ENCODE measurements at places on chromosomes 5 and 9.

GRCh38 chr5:142358121-142358520 lies 33.3 kb upstream of the SPRY4 start:
- DNase-seq, result no peak

- DNase-seq, result no peak
Observed at GRCh38 chr9:77502568-77502967, 145.6 kb downstream of the GNA14 start.

DNA sequence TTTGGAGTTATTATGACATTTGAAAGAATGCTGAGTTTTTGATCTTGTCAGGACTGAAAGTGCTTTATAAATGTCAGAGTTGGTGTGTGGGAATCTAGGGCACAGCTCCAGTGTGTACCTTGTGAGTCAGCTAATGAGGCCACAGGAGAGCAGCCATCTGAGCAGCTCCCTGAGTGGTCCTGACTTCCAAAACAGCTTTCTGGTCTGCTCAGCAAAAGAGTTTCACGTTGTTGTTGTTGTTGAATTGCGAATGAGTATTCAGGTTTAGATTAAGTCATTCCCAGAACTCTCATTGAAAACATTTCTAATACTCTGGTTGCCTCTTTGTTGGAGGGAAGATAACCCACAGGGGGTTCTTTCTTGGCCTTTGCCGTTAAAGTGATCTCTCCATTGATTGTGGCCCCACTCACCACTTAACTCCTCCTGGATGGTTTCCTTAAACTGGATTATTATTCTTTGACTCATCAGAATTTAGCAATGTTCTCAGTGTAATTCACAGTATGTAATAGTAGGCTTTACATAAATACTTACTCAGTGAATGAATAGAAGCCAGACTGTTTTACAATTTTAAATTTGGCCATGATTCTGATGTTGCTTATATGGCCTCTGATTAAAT lies 125.1 kb upstream of the SGCD start:
- DNase-seq, result peak; percentile 28

DNA sequence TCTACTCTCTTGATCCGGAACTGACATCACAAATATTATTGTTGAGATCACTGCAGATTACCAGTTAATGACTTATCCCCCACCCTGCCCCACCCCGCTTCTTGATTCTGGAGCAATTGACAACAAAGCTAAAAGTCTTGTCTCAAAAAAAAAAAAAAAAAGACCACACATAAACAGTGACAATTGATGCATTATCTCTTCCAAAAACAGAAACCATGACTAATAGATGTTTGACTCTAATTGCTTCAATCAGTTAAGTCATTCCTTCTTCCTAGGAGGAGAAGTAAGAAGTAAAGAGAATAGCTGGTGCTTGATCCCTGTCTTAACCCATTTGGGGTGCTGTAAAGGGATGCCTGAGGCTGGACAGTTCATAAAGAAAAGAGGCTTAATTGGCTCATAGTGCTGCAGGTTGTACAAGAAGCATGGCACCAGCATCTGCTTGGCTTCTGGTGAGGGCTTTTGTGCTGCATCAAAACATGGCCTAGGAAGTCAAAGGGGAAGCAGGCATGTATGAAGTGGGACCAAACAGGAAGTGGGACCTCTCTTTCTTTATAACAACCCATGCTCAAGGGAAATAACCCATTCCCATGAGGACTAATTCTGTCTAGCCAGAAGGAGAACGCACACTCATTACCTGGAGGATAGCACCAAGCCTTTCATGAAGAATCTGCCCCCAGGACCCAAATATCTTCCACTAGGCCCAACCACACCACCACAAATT lies 158.7 kb downstream of the TMEM167A start:
- DNase-seq, result no peak

DNA sequence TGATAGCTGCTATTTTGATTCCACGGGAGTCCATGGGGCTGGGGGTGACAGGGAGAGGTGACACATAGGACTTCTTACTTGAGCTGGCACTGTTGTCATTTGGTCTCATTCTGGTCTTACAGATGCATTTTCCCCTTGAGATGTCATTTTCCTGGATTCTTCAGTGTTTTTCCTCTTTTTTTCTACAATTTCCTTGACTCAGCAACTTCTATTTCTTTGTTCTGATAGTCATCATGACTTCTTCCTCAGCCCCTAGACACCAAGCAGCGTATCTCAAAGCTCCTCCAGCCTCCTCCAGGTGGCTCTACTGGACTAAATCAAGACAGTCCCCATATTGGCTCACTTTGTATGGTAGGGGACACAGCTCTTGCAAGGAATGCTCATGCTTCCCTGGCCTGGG lies 16.5 kb downstream of the LVRN start:
- no peak for DNase-seq

GRCh38 chr5:80874162-80874561 lies 86.0 kb upstream of the RASGRF2 start:
- DNase-seq, result no peak

- no peak for DNase-seq
Observed at GRCh38 chr5:7706256-7706655, 144.7 kb downstream of the CFAP90 start.

- DNase-seq, result no peak
Observed at GRCh38 chr9:110332766-110333165, 4.9 kb downstream of the TXNDC8 start.

GRCh38 chr5:131791866-131792265 lies 5.0 kb downstream of the FNIP1 start:
- DNase-seq, result no peak

DNA sequence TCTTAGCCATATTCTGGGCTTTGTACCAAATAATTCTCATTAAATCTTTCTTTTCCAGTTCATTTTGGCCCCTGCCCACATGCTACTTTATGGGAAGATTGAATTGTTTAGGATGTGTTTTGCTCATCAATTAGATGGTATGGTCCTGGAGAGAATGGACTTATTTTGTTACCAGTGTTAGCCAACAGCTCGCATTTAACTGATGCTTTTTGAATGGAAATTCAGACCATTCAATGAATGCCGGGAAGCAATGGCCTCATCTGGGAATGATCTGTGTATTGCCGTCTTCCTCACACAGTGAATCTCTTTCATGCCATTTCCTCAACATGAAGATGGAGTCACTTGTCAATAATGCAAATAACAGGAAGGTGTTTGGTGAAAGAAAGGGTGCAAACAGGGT lies 370.6 kb upstream of the PIK3R1 start:
- DNase-seq, result no peak

DNA sequence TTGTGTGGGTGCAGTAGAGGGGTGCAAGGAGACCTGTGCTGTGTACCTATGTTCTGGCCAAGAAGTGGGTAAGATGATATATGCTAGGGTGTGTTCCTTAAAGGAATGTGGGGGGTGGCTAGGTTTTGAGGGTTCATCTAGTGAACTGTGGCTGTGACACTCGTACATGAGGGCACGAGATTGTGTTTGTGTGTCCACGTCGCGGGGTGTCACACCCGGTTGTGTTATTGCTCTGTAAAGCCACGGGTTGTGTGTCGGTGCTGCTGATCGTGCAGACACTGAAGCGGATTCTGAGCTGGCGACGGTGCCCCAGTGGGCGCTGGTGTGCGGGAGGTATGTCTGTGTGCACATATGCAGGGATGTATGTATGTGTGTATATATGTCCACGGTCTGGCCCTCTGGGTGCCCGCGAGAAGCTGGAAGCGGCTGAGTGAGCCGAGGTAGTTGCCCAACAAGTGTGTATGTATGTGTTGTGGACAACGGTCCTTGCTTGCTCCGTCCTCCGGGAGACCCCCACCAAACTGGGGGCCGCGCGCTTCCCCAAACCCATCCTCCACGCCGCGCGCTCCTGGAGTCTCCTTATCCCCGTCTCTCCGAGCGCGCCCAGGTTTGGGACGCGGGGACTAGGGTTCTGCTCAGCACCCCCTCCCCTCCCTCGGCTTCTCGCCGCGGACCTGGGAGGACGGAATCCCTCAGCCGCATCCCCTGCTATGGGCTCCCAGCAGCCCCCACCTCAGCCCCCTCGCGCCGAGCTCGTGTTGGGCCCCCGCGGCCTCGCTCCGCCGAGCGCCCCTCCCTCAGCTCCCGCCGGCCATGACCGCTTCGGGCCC lies 639 bp downstream of the PCDH1 start:
- peak; percentile 56 for DNase-seq

DNA sequence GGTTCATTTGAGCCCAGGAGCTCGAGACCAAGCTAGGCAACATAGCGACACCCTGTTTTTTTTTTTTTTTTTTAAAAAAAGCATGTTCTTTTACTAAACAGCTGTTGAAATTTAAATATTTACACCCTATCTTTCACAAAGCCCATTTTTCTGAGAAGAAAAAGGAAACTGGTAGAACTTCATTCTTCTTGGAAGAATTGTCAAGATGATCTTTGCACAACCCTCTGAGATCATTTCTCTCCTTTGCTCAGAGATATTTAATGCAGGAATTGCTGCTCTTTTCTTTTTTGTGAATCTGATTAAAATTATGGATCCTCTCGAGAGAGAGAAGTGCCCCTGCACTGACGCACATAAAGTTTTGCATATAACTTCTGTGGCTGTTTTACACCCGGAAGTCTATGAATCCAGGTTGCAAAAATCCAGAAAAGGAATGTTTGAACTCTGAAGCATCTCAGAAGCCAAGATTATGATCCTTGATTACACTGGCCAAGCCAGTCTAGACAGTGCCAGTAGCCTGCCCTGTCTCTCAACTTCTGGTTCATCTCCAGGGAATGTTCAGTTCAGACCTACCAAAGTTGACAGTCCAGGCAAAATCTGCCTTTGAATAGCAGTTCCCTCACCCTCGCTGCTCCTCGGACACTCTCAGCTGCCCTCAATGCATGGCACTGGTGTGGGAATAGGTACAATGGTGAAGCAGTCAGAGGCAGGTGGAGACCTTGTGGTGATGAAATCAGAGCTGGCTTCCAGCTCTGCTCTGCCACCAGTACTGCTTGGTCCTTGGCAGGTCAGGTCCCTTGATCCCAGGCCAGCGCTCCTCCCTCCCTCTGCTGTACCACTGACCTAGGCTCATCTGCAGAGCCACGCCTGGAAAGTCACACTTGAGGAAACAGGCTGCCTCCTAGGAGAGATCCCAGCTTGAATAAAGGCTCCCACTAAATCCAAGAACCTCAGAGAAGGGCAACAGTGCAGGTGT lies 13.3 kb upstream of the SLC31A2 start:
- no peak for DNase-seq

GRCh38 chr5:100903039-100903887 lies at the start of gene ST8SIA4:
Gene ST8SIA4, minus strand, starts transcription at chr5:100903282. Its CDS starts 327 bp downstream, at chr5:100902955.
- DNase-seq, result peak; percentile 84

GRCh38 chr5:170313816-170314215 lies 16.2 kb upstream of the LCP2 start:
- DNase-seq, result no peak

DNA sequence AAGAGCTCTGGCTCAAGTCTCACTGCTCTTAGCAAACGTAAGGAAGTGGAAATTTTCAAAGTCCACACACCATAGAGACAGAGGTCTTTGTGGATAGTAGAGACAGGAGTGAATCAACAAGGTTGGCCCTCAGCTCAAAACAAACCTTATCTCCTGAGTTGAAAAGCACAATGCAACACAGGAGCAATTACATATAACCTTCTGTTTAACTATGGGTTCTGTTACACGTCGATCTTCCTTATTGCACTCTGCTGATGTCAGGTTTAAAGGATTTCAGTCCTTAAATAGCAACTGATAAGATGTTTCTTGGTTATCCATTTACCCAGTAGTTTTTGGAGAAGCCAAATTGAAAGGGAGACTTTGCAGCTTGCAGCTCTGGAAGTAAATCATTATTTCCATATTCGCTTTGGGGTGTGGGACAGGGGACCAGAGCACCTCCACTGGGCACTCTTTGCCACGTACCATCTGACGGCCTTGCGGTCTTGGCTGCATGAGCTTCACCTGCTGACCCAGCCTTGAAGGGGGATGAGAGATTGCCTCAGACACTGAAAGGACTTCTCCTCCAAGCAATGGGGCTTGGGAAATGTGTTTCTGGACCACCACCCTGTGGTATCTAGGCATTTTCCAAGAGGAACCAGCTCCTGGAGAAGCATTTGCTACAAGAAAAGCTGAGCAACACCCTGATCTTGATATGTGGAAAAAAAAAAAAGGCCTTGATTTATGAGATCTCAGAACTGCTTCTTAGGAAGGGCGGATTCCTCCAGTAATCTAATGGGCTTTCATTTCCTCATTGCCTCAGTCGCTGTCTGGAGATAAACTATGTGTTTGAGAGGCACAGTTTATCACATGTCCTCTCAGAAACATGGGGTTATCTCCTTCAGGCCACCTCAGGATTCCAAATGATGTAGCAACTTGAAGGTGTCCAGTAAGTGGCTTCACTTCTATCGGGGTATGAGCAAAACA lies 56.2 kb upstream of the ZNF622 start:
- DNase-seq, result no peak

Data from head of caudate nucleus (tissue), 42 donors.